ENCODE measurements at places on chromosomes 11 and 22. TPM values are rescaled to one million over a fixed set of nuclear protein-coding genes. Genes with fewer than 3 reads are reported as not detected.

DNA sequence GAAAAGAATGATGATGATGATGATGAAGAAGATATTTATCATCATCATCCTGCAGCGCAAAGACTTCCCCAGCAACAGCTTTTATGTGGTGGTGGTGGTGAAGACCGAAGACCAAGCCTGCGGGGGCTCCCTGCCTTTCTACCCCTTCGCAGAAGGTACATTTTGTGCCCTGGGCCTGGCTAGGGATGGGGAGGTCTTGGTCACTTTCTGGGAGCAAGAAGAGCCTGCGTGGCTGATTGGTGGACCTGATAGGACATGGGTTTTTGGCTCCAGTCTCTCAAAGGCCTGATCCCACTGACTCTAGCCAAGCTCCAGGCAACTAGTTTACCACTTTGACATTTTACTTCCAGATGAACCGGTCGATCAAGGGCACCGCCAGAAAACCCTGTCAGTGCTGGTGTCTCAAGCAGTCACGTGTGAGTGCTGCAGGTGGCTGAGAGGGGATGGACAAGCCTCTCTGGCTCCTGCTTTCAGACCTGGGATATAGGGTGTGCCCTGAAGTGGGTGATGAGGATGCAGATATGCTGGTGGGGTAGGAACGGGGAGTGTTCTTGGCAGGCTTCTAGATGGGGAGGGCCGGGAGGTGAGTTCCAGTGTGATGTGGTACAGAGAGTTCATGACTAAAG, 5.3 kb downstream of the SIDT2 start:
- no peak for DNase-seq

- no peak for DNase-seq
Observed at GRCh38 chr11:6229911-6230310, 4.5 kb downstream of the FHIP1B start.

- DNase-seq: no peak
Observed at GRCh38 chr11:73213196-73214143, 4.6 kb upstream of the P2RY2 start.

DNA sequence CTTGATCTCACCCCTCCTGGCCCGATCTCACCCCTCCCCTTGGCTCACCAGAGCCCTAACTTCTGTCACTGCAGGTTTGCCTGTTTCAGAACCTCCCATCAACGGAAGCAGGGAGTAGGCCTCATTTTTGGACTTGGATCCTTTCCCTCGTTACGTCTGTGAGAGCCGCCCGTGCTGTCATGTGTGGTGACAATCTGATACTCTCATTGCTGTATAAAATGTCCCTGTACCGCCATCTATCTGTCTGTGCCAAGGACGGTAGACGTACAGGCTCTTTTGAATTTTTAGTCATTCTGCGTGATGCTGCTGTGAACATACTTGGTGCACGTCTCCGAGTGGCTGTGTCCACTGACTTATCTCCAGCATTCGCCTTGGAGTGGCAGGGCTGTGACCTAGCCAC, 1163.1 kb downstream of the BRD1 start:
- no peak for DNase-seq

GRCh38 chr11:128194216-128194615, 393.1 kb downstream of the ETS1 start:
- no peak for DNase-seq

DNA sequence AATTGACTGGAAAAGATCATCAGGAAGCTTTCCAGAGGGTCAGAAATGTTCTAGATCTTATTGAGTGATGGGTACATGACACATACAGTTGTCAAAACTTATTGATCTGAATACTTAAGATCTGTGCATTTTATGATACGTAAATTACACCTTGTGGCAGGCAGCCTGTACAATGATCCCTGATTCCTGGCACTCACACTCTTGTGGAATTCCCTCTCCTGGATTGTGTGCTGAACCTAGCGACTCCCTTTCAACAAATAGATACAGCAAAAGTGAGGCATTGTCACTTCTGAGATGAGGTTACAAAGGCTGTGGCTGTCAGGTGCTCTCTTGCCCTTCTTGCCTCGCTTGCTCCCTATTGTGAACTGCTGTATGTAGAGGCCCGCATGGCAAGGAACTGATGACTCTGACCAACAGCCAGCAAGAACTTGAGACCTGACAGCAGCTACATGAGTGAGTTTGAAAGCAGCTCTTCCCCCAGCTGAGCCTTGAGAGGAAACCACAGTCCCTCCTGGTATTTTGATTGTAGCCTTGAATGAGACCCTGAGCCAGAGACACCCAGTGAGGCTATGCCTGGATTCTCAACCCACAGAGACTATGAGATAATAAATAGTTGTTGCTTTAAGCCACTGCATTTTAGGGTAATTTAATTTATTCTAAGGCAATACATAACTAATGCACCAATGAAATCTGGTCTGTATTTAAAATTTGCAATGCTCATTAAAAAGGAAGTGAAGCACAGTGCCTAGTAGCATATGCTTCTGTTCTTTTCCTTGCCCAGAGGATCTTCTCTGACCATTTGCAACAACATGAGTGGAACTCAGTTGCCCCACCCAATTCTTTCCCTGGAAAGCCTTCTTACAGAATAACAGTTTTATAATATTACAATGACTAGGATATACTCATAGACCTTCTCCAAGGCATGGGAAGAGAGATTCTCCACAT, 60.5 kb upstream of the IZUMO1R start:
- DNase-seq: no peak

DNA sequence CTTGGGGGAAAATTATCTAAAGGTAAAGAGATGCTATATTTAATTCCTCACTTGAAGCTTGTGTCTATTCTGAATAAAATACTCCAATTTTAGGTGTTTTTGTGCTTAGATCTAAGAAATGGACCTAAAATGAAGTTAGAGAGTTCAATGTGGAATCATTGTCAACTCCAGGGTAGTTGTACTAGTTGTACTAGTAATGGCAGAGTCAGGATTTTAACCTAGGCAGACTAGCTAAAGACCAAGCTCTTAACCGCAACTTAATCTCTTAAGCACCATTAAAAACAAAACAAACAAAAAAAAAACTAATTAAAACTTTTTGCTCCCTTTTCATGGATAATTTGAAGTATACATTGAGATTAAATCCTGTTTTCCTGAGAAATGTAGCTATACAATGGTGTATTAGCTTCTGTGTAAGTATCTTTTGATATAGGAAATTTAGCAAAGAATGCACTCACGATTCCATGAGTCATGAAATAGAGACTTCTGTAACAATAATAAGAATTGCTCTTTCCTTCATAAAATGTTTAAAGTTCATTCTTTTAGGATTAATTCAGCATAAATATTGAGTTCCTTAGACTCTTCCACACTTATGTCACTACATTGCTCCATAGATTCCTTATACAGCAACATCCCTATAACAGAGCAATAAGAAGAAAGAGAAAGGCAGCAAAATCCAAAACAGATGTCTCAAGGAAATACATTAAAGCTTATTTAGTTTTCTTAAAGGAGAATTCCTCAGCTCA, 26.5 kb upstream of the SOX6 start:
- DNase-seq: no peak

Gene OR4C6
- not detected for total RNA-seq

Gene PHF21B
- total RNA-seq: 36.5 TPM

Gene CHADL
- 0.61 TPM for total RNA-seq

Gene ANKK1
- total RNA-seq: 0.09 TPM

Gene SCGB1A1
- total RNA-seq: not detected

Gene TRIM22
- total RNA-seq: 3.1 TPM
